Adipocyte (in vitro differentiated cells): ENCODE measurements at places on chromosomes 2 and 18.

GRCh38 chr2:215409331-215410127 lies 26.3 kb downstream of the FN1 start:
- DNase-seq: no peak

- DNase-seq: peak; percentile 92
These were observed 130.2 kb downstream of the ARHGAP15 start for GRCh38 chr2:143259368-143259958.

- no peak for DNase-seq
These were observed 137.7 kb downstream of the PXDN start for GRCh38 chr2:1606421-1607235.

- no peak for DNase-seq
These were observed 6.5 kb downstream of the KCNG2 start for GRCh38 chr18:79804130-79804787.

DNA sequence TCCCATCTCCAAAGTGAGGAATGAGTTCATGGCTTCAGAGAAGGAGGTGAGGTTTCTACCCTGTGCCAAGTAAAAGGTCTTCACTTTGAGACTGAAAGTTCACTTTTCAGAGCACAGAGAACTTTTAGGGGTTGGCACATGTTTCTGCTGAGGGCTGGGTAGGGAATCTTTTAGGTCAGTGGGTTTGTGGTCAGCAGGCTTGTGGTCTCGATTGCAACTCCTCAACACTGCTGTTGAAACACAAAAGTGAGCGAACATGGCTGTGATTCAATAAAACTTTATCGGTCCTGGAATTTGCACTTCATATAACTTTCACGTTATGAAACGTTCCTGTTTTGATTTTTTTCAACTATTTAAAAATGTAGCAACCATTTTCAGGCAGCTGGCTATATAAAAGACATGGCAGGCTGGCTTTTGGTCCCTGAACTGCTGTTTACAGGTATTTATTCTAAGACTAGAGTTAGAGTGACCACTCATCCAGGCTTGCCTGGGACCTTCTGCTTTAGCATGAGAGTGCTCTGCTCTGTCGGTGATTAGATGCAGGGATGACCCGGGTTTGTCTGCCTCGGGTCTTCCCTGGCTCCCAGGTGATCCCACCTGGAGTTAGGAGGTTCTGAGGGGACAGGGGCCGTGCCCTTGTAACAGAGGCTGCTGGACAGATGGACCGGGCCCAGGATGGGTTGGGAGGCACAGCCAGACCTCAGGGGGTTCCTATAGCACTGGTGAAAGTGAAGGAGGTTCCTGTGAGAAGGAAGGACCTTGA lies 62.7 kb upstream of the TAF1B start:
- DNase-seq: no peak

DNA sequence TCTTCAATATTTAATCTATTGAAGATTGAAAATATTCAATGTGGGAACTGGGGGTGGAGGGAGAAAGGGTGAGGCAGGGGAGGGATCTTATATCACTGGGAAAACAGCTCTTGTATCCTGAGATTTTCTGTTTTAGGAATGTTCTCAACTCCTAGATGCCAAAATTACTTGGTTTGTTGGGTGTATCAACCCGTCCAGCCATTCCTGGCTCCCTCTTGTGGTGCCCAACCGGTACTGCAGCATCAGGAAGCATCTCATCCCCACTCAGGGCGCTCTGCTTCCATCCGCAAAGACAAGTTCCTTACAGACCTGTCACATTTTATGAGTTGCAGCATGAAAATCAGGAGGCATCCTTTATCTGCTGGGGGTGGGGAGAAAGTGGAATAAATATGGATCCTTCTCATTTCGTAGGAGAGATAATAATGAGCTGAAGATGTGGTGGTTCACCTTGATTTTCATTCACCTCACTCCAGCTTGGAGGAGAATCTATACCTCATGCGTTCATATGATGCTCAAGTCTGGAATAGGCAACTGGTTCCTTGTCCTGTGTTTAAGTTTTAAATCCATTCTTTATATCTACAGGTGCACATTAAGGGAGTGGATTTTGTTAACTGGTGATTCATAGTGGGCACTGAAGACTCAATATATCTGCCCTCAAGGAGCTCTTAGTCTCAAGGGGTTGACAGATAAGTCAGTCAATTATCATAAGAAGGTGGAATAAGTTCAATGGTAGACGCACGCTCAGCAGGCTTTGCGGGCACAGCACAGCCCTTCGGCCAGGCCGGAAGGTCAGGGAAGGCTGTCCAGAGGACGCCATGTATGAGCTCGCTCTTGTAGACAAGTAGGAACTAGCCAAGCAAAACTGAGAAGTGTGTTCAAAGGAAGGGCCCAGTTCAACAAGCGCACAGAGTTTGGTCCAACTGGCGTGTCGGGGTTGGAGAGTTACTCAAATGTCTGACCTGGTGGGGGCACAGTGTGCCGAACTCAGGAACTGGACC lies 127.3 kb downstream of the RNF144A start:
- DNase-seq: peak; percentile 79

- DNase-seq: no peak
These were observed 138.8 kb downstream of the TRIB2 start for GRCh38 chr2:12855508-12855907.

- DNase-seq: peak; percentile 82
These were observed 139.7 kb downstream of the HRH4 start for GRCh38 chr18:24600076-24600654.

- no peak for DNase-seq
These were observed 45.4 kb upstream of the RHOB start for GRCh38 chr2:20401489-20401835.

GRCh38 chr2:8403876-8404275 lies 278.0 kb upstream of the ID2 start:
- no peak for DNase-seq

- DNase-seq: no peak
These were observed 206.2 kb downstream of the ARL4C start for GRCh38 chr2:234290671-234291070.

DNA sequence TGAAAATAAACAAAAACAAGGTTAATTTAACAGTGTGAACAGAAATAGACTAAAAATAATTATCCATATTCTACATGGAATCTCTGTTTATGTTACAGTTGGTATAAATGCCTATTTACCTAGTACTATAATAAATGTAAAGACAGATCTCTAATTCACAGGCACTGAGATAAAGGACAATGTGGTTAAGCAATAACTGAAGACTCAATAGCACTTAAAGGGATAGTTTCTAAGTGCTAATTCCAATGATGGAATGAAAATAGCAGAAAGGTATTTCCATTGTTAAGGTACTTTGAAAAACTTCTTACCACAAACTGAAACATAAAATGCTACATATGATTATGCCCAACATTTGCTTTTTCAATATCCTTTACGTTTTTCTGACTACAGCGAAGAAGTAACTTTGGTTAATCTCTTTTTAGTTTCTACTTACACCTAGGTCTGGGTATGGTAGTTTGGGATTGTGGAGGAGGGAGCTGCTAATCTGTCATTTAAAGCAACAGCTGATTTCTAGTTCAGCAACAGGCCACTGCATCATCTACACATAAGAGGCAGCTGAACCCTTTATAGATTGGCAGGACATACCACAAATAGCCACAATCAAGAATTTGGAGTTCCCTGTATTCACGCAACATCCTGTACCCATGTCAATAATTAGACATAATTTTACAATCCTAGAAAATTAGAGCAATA lies 27.2 kb downstream of the MAP4K3 start:
- no peak for DNase-seq

DNA sequence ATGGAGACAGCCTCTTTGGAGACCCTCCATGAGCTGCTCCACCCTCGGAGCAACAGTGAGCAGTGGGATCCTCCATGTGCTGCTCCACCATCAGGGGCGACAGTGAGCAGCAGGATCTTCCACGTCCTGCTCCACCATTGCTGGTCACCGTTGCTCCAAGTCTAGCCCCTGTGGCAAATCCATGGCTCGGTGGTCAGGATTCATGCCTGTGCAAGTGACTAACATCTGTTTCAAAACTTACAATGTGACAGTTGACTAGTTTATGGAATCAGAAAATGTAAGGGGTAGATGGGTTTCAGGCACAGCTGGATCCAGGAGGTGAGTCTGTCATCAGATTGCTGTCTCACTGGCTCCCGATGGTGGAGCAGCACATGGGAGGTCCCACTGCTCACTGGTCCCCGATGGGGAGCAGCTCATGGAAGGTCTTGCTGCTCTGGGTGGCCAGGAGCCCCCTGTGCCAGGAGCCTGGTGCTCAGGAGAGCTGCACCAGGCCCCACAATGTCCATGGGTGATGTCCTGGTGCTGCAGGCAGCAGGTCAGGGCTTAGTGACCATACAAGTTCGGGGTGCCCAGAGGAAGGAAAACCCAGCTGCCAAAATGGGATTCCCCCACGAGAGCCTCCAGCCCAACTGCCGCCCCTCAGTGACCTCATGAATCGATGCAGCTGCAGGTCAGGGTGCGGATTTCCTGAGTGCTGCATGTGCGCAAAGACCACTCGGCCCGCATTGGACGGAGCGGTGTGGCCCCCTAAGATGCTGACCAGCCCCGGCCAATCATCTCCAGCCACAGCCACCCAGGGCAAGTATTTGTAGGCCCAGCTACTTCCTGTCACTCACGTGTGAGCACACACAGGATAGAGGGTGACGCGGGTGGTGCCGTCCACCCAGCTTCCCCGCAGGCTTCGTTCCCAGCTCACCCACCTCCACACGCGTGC lies 116.5 kb upstream of the OTOS start:
- no peak for DNase-seq

DNA sequence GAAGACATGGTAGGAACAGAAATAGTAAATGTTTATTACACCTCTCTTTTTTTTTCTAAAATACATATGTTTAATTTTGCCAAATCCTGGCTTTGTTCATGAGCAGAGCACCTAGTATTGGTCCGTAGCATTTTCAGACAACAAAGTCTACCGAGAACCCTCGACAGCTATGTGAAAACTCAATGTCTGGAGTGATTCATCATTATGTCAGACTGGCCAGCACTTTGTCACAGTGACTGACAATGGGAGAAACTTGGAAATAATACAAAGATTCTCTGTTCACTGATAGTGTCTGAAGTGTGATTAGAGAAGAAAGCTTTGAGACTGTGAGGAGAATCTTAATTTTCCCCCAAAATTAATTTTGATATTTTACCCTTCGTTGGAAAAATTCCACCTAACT lies 143.0 kb downstream of the HNMT start:
- DNase-seq: no peak

GRCh38 chr2:31344447-31344846 lies 70.1 kb downstream of the XDH start:
- no peak for DNase-seq

- DNase-seq: no peak
These were observed 521.0 kb upstream of the NRP2 start for GRCh38 chr2:205161156-205161839.

- DNase-seq: no peak
These were observed 111.6 kb downstream of the ATL2 start for GRCh38 chr2:38265461-38265860.

DNA sequence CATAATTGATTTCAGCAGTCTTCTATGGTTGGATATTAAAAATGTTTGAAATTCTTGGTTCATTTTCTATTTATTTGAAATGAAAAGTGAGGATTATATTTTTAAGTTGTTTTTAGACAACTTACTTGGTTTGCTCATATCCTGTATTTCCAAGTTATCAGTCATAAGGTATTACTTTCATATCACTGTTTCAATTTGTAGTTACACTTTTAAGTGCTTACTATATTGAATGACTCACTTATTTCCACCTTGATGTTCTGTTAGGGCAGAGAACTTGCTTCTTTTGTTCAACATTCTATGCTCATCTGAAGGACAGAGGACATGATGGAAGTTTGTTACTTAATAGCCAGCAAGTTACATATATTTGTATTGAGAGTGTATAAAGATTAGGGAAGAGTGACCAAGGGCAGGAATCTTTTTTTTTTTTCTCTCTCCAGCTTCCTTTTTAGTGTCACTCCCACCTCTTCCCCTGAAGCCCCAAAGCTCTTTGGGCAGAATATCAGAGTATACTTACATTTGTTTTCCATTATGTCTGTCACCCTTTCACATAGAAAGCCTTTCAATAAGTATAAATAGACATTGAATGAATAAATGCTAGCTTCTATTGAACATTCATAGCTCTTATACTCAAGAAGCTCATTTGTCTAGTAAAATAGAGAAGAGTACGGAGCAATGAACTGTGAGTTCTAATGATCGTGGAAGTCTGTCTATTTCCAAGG lies 28.1 kb downstream of the PIK3C3 start:
- no peak for DNase-seq

- DNase-seq: no peak
These were observed 60.4 kb downstream of the FIGN start for GRCh38 chr2:163675388-163675787.

- peak; percentile 56 for DNase-seq
These were observed 479.3 kb downstream of the CPS1 start for GRCh38 chr2:211035548-211036185.

DNA sequence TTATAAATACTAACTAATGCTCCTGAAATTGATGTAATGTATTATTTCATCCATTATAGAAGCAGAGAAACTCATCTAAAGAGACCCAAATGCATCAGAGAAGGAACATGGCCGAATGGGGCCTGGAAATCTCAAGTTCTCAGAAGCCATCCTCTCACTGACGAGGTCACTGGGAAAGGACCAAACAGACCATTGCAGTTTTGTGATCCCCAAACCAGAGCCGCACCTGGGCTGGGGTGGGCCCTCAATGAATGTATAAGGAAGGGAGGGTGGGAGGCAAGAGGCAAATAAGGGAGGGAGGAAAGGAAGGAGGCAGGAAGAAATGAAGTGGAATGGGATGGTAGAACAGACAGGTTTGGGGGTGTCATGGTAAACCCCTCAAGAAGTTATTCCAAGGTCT lies 245.3 kb upstream of the ID2 start:
- no peak for DNase-seq

- DNase-seq: no peak
These were observed 508.0 kb downstream of the BCL11A start for GRCh38 chr2:60045456-60045855.

DNA sequence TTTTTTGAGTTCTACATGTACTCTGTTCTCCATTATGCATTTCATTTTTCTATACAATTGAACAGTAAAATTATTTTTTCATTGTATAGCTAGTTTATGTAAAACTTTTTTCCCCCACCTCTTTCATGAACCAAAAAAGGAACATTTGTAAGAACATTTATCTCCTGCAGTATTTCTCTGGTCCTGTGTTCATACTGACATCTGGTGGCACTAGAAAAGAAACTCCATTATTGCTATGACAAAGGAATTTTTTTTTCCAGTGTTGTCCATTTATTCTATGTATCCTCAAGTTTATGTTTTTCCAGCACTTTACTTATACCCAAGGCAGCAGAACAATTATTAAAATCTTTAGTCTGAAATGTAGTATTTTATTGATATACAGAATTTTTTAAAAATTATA lies 27.4 kb upstream of the CHAC2 start:
- DNase-seq: peak; percentile 76

DNA sequence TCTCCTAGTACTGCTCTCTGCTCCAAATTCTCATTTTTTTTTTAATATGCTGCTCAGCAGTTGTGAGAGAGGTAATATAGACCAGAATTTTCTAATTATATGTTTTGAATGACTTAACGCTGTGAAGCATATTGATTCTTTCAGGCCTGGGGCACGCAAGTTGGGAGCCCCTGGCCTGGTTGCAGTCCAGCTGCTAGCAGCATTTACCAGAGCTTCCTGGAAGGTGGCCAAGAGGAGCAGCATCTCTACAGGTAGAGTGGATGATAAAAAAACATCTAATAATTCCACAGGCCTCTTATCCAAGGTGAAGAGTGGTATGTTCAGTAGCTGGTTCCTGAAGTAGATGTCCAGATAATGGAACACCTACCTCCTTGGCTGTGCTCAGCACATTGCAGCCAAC lies 7.3 kb upstream of the UGP2 start:
- no peak for DNase-seq
